ENCODE measurements at places on chromosomes 5 and 9.

DNA sequence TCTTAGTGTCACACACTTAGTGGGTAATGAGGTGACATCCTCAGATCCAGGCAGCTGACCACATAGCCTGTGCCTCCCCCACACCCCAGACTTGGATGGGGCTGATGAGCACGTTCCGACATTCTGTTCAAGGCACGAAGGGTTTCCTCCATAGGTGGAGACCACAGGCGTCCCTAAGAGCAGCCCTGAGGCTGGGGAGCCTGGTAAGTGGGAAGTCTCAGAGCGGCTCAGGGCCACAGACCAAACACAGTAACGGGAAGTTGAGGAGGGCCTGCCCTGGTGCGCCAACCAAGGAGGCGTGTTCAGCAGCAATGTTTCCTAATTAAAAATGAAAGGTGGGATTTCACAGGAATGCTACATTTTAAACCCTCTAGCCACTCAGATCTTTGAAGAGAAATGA is 102.3 kb upstream of the PHYKPL start:
- DNase-seq: no peak

DNA sequence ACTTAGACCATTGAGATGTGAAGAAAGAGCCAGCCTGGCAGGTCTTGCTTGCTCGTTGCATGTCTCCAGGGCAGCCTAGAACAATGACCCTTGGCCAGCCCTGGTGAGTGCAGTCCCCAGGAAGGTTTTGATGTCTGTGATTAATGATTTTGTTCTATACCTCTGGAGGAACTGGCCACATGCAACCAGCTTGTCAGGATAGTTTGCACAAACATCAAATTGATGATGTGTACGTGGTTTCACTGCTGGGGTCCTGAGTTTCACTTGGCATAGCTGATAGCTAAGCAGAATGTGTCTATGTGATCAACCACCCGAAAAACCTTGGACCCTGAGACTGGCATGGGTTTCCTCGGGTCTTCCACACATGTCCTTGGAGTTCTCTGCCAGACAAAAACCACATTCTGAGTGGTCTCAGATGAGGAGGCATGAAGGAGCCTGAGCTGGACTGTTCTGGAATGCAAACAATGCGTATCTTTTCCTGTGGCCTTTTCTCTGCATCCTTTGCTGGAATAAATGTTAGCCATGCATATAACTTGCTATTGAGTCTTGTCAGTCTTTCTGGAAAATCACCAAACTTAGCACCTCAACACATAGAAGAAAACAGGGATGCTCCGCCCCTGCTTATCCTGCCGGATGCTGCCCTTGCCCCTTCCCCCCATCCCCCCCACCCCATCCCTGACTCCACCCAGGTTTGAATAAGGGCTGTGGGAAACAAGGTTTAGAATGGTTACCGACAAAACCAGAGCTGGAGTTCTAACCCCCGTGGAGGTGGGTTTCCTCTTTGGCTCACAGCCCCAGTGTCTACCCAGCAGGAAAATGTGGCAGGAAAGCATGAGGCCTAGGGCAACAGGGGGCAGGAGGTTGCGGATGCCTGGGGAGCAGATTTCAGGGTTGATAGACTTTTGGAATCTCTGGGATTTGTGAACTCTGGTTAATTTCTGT is 50.1 kb upstream of the ANKRD33B start:
- no peak for DNase-seq

GRCh38 chr5:150288791-150289190 is 782 bp downstream of the CAMK2A start:
- DNase-seq: no peak

DNA sequence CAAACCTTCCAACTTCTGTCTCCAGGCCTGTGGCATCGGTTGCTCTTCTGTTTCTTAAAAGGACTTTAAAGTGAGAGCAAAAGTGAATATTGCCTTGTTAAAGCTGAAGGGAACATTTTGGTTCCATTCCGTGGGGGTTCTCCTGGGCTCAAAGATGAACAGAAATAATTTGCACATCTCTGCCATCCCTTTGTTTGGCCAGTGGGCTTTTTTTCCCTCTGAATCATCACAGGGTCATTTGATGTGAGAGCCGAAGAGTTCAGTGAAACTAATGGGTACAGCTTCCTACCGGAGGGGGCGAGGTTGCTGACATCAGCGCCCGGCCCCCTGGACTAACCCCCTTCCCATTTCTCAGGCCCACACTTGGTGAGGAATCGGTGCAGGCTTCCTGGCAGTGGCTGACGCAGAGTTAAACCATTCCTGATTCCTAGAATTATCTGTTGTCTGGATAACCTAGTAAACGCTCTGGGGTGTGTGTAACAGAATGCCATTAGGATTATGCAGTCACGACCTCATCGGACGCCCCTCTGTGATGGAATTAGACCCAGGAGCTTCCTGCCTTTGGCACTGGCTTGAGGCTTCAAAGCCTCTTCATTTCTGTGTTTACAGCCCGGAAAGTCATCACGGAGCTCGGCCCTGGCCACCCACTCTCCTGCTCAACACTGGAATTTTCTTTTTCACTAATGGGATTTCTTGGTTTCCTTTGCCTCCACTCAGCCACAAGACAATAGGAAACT is 61.6 kb upstream of the RPL26L1 start:
- DNase-seq: no peak

DNA sequence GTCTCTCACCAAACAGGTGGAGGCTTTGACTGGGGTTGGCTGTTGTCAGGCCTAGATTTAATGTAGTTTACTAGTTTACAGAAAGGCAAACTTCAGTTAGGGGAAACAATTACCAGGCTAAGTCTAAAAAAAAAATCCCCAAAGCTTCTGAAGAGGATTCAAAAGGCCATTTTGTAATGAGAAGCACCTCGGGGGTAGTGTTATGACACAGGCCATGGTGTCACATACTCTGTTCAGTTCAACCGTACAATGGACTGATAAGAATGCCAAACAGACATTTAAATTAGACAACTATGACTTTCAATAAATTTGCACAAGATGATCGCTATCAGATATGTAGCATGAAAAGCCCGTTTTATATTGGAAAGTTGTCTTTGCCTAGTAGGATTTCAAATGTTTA is 120.1 kb upstream of the PCA3 start:
- DNase-seq: no peak

DNA sequence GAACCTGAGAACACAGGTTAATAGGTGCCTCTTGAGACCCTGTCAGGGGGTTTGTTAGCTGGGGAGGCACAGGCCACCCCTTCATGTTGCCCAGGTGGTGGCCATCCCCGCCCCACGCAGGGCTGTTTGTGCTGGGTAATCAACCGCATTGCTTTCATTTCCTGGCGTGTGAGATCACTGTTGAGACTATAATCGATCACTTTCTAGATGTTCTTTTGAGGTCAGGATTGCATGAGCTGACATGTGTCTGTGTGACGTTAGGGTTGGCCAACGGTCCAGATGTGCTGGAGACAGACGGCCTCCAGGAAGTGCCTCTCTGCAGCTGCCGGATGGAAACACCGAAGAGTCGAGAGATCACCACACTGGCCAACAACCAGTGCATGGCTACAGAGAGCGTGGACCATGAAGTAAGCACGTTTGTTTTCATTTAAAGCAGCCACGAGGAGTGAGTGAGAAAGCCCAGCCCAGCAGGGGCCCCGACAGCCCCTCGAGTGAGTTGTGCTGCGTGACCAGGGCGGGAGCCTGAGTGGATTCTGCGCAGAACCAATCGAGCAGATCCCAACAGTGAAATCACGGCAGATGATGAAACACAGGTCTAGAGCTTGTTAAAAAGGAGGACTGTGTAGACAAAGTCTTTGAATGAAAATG is 115.0 kb upstream of the CACNA1B start:
- no peak for DNase-seq

DNA sequence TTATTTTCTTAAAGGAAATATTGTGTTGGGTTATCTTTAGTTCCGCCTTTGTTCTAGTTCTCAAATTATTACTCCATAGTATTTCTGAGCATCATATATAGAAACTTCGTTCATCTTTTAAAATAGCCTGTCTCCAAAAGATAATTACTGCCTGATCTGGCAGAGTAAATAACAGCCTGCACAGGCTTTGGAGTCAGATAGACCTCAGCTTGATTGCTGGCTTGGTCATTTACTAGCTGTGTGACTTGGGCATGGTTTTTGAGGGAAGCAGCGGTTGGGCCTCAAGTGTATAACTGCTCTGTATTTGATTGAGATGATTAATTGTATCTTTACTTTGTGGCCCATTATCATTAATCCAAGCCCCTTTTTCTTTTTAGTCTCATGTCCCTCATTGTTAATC is 50.1 kb downstream of the FBXO38 start:
- no peak for DNase-seq

DNA sequence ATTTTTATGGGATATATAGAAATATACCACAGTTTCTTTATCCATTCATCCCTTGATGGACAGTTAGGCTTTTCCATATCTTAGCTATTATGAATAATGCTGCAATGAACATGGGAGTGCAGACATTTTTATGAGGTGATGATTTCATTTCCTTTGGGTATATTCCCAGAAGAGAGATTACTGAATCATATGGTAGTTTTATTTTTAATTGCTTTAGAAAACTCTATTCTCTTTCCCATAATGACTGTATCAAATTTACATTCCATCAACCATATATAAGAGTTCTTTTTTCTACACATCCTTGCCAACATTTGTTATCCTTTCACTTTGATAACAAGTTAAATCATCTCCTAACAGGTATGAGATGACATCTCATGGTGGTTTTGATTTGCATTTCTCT is 821.6 kb downstream of the TLE1 start:
- no peak for DNase-seq
